Keratinocyte (primary cell): ENCODE measurements at places on chromosomes 1 and 21.

DNA sequence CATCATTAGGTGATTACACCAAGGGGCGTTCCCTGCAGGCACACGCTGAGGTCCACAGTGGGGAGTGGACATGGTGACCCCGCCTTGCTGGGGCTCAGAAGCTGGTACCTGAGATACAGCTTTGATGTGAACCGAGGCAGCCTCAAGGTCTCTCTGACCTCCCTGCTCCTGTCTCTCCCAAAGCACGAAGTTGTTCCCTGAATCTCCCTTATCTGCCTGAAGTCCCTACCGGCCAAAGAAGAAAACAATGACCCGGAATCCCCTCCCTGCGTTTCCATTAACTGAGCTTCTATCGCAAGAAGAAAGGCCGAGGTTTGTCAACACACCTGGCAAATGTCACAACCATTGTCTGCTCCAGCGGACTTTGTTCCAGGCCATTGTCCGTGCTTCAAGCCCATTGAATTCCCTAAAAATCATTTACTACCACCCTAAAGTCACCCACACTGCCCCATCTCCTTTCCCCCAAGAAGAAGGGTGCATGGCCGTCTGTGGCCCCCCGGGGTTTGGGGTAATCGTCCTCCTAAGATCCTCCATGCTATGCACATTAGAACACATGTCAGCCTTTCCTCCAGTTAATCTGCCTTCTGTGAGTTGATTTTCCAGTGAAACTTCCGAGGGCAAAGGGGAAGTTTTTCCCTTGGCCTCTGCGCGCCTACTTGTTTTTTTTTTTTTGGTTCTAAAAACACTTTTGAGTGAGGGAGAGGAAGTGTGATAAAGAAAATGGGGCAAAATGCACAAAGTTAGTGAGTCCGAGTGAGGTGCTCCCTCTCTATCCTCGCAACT lies 48.1 kb upstream of the COL18A1 start:
- DNase-seq: no peak

DNA sequence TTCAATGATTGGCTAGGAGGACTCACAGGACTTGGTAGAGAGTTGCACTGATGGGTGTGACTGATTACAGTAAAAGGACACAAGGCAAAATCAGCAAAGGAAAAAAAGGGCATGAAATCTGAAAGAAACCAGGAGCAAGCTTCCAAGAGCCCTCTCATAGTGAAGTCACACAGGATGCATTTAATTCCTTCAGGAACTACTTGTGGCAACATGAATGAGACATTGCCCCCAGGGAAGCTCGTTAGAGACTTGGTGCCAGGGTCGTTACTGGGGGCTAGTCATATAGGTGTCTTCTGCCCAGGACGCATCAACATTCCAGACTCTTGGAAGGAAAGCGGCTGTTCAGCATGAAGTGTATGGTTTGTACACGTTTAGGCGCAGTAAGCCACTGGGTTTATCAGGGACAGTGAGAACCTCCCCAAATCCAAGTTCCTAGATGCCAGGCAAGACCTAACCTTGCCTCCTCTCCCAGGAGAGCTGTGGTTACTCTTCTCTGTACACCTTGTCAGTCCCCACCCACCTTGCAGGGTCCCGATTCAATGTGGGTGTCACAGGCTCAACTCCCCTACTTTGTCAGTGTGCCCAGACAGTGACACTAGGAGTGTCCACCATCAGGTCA lies 26.0 kb upstream of the C2CD2 start:
- no peak for DNase-seq

- no peak for DNase-seq
These were observed 86.6 kb downstream of the ZBTB18 start for GRCh38 chr1:244137725-244138124.

GRCh38 chr1:33350611-33351280 lies 29.8 kb upstream of the A3GALT2 start:
- no peak for DNase-seq

GRCh38 chr1:110424699-110425611 lies 17.5 kb upstream of the LAMTOR5 start:
- no peak for DNase-seq

DNA sequence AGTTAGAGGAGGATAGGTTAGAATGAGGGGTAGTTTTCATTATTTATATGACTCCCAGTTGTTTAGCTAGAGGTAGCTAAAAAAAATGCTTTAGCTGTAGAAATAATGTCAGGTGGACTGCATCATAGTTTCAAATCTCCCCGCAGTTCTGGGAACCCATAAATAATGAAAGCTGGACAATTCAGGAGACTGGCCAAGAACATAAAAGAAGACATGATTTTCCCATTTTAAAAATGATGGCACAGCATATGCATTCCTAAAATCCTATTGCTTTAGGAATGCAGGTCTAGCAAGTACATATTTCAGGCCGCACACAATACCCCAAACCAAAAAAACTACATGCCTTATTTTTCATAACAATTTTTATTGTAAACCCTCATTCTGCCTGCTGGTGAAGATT lies 143.3 kb downstream of the CTH start:
- no peak for DNase-seq

DNA sequence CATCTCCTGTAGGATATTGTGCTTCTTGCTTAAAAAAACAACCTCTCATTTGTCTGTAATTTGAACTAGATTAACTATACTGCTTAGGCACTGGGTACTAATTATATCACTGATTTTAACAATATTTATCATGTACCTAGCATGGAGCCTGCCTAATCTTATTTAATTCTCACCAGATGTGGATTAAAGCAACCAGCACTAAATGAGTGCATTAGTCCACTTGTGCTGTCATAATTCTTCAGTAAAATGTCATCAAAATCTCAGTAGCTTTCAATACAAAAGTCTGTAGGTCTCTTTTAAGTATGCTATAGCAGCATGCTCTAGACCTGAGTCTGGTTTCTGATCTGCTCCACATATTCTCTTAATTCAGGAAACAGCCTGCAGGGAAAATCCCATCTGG lies 368.1 kb downstream of the NCAM2 start:
- DNase-seq: no peak

DNA sequence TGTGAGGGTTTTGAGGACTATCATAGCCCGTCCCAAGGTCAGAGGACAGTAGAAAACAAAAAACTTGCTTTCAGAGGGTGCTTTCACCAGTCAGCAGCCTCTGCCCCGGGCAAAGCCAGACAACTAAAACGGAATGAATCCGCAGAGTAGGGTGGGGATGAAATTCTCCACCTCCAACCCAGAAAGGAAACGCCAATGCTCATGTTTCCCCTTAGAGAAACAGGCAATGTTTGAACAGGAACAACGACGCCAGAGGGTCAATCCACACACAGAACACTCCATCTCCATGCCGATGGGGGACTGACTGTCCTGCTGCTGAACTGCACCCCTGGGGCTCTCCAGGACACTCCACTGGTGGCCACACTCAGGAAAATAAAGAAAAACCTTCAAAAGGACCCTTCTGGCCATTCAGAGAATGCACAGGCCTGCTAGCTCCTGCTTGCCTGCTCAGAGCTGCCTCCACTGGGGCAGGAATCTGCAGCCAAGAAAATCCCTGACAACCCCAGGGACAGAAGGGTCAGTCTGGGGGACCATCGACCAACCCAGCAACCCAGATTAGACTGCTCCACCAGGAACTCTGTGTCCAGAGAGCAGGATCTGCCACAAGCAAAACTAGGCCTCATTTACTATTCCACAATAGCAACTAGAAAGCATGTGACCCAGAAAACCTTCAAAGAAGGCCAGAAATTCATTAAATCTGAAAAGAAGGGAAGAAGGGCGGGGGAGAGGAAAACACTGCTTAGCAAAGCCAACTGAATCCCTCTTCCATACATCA lies 116.0 kb downstream of the TOMM20 start:
- no peak for DNase-seq

DNA sequence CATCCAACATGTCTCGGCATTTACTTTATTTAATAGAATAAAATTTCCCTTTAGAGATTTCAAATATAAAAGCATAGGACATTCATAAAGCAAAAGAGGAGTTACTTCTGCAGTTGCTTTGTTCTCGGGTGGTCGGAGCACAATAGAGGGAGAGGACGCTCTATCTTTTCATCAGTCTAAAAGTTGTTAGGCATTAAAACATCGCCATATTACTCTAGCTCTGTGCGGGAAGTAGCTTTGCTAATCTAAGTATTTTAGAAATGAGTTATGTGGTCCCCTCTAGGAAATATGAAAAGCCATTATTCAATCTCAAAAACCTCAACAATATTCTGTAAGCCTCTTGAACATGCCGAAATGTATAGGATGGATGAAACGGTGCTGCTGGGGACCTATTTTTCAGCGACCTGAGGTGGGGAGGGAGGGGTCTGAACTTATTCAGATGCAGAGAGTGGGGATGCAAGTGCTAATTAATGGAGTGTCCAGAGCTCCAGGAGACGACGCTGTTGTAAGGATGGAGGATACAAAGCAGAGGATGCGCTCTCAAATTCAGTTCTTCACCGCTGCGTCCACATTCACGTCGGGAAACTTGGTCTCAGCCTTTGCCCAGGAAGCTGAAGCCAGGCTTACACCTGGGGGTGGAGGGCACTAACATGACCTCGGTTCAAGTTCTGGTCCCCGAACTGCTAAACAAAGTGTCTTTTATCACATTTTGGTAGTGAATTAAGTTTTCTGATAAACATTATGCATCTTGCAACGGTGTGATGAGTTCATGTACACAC lies 6.3 kb downstream of the CDKN2C start:
- DNase-seq: no peak

DNA sequence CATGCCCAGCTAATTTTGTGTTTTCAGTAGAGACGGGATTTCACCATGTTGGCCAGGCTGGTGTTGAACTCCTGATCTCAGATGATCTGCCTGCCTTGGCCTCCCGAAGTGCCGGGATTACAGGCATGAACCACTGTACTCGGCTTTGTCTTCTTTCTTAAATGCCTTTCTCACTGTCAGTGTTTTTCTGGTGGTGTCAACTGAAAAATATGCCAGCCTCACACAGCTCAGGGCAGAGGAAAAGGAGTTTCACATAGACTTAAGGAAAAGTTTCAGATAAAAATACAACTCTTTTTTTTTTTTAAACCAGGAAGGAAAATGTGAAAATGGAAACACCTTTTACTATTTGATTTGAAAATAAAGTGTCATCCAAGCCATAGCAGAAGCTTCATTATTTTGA lies 4.6 kb upstream of the MAB21L3 start:
- no peak for DNase-seq

DNA sequence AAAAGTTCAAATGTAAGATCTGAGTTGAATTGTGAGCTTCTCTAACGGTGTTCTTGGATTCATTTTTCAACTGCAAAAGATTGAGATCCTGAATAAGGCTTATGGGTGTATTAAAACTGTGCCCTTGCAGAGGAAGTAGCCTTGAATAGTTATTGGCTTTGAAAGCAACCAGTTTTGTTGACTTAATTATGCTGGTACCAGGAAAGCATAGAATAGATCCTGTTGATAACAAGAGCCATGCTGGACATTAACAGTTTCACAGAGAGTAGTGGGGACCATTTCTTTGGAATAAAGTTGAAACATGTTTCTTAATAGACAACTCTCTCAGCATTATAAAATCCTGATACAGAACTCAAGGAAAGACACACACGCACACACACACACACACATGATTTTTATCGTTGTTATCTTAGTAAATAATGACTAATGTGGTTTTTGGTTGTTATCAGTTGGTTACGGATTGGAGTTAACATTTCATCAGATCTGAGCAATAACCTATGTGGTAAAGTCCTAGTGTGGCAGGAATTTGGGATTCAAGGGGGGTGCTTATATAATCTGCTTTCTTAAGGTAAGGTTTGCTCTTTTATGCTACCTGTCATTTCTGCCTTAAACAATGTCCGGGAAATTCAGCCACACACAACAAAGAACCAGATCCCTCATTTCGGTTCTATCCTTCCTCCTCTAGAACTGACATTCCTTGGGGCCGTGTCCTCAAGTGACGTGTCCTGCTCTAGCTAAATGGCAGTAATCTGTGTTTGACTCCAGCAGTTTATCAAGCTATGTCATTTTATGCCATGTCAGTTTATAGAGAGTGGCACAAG lies 330.9 kb downstream of the CHRM3 start:
- no peak for DNase-seq

DNA sequence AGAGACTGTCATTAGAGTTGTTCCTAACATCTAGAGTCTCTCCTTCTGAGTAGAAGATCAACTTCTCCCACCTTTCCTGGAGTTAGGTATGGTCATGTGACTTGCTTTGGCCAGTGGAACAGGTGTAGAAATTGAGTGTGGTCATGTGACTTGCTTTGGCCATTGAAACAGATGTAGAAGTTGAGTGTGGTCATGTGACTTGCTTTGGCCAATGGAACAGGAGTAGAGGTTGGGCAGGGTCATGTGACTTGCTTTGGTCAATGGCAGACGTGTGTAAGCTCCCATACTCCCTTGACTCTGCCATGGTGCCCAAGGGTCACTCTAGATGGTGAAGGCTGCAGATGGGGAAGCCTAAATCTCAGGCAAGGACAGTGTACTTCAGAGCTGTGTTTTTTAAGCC lies 306.0 kb downstream of the NPHP4 start:
- no peak for DNase-seq

DNA sequence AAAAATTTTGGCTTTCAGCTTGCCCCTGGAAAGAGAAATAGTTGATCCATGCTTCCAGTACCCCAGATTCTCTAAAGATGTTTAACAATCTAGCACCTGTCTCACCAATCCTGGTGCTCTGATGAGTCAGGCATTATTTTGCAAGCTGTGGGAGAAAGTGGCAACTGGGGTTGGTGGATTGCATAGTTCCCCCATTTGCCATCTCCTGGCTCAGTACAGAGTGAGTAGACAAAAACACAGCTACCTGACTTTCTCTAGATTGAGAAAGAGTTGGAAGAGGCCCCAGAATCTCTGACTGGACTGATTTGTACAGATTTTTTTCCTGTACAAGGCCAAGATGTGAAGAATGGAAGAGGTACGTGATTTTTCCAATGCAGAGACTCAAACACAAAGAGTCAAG lies 75.1 kb upstream of the NEGR1 start:
- DNase-seq: no peak

- no peak for DNase-seq
These were observed 124.8 kb downstream of the ESRRG start for GRCh38 chr1:216598448-216598847.

GRCh38 chr1:69403756-69404320 lies 163.9 kb upstream of the LRRC7 start:
- DNase-seq: no peak

GRCh38 chr1:16978567-16979474 lies 1.6 kb downstream of the MFAP2 start:
- no peak for DNase-seq

- no peak for DNase-seq
These were observed 57.8 kb upstream of the ID3 start for GRCh38 chr1:23617084-23617521.

- DNase-seq: no peak
These were observed 6.3 kb downstream of the MECR start for GRCh38 chr1:29224356-29224837.
